ENCODE measurements at places on chromosomes 4 and X.

- DNase-seq, result no peak
Observed at GRCh38 chrX:153922932-153923857, 2.9 kb downstream of the ARHGAP4 start.

GRCh38 chr4:82559735-82560120 is 2.1 kb downstream of the TMEM150C start:
- DNase-seq, result no peak

DNA sequence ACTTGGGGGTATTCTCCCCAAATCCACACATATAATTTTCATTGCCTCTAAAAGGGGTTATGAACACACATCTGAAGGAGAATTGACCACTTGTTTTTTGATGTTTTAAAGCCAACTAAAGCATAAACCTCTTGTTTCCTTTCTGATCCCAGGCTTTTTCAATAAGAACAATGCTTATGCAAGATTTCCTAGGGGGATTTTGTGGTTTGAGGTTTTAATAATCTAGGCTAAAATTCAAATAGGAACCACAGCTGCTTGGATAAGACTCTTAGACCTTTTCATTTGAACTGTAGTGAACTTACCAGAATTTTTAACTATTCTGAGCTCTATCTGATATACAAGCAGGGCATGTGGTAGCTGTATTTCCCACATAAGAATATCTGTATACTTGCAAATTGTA is 651.1 kb downstream of the ANKRD50 start:
- no peak for DNase-seq

DNA sequence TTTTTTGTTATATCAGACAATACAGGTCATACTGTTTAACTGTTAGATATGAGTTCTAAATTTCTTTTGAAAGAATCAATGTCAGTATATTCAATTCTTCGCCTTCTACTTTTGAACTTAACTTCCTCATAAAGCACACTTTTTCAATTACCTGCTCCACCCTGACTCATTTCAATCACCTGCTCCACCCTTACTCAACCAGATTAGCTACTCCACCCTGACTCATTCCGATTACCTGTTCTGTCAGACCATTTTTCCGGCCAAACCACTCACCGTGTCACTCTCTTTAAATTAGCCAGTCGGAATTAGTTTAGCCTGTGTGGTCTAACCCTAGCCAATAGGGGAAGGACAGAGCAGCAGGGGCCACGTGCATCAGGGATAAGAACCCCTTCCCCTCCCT is 751.8 kb upstream of the POU3F4 start:
- no peak for DNase-seq

DNA sequence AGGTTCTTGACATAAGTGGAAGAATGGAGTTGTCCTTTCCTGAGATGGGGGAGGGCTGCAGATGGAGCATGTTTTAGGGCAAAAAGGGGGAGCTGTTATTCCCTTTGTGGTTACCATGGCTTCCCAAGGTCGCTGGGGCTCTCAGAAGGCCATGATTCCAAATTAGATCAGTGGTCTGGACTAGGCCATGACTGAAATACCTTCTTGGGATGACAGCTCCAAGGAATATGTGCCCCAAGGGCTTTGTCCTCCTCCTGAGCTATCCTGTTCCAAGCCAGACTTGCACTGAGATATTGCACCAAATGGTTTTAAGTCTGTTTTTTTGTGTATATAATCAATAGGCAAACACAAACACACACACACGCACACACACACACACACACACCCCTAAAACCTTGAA is 3.0 kb upstream of the RBPJ start:
- DNase-seq, result no peak

- DNase-seq, result no peak
Observed at GRCh38 chr4:153079857-153080391, 124.3 kb upstream of the TRIM2 start.

GRCh38 chr4:38315286-38315685 is 348.7 kb upstream of the KLF3 start:
- no peak for DNase-seq

GRCh38 chrX:72045552-72046277 is 86.0 kb downstream of the RTL5 start:
- no peak for DNase-seq

- no peak for DNase-seq
Observed at GRCh38 chrX:119105826-119106225, 21.8 kb downstream of the KIAA1210 start.

- DNase-seq, result no peak
Observed at GRCh38 chr4:186634591-186635128, 79.3 kb upstream of the MTNR1A start.

DNA sequence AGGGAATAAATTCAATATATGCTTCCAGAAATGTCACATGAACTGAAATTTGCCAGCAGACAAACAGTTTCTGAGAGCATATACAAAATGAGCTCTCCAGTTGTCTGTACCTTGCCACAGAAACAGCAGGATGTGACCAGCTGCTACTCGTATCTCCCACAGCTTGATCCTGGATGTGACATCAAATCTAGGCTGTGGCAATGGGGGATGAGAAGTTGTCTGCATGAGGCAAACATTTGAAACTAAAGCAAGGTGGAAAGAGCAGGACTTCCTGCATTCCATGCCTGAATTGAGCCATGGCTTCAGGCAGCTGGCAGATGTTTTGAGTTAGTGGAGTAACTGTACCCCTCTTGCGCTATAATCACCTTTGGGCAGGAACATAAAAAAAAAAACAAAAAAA is 1724.0 kb downstream of the RPA4 start:
- no peak for DNase-seq

- no peak for DNase-seq
Observed at GRCh38 chrX:13279279-13280018, 40.4 kb downstream of the ATXN3L start.

DNA sequence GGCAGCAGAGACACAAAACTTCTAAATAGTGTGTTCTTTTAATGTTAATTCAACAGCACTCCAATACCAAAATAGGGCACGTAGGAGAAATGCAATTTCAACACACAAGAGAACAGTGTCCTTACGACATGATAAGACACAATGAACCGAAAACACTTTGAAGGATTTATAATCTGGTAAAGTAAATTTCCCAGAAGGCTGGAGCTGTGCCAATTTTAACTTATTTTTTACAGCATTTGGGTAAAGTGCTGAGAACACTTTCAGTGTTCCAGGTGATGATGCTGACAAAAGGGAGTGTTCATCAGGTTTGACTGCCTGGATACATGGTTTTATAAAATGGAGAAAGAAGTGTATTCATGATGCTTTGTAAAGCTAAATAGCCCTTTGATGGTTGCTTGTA is 76.5 kb downstream of the MAPK10 start:
- no peak for DNase-seq

DNA sequence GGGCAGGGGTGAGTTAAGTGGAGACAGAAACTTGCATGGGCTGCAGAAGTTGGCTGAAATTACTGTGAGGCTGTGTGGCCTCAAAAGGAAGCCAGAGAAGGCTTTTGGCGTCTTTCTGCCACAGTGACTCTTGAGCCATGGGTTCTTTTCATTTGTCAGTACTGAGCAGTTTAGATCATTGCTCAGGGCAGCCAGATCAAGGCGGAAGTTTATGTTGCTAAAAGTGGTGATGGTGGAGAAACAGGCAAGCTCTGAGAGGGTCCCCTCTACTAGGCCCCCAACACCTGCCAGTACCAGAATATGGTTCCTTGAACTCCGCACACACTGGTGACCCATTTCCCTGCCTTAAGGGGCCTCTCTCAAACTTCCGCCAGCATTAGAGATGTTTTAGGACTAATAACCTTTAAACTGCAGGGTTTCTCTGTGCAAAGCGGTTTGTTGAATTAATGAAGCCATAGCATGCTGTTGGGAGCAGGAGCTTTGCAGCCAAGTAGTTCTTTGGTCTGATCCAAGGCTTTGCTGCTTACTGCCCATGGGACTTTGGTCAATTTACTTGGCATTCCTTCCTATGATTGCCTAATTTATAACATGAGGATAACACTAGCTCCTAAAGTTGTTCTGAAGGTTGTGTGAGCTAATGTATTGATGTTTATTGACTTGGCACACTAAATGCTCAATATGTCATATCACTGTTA is 34.5 kb downstream of the RNF175 start:
- DNase-seq, result no peak

DNA sequence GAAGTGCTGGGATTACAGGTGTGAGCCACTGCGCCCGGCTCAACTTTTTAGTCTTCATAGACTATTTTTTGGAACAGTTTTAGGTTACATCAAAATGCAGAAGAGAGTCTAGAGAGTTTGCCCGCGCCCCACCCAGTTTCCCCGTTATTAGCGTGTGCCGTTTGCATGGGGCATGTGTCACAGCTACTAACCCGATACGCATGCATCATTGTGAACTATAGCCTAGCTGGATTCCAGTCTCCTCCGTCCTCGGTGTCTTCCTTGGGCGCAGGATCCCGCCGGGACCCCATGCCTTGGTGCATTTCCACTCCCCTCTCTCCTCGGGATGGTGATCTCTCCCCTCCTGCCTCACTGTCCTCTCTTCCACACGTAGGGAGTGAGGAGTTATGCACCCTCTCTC is 85.5 kb upstream of the ADRA2C start:
- no peak for DNase-seq

DNA sequence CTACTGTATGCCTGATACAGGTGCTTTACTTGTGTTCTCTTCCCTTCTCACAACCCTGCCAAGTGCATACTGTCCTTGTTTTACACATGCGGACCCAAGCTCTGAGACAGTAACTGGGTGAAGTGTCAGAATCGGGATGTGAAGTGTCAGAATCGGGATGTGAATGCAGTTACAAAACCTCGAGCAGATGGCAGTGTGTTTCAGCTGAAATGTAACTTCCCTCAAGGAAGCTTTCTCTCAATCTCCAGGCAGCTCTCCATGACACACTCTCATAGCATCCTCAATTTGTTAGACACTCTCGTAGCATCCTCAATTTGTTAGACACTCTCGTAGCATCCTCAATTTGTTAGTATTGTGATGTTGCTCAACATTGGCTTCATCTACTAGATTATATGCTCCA is 1.1 kb upstream of the HPSE start:
- DNase-seq, result no peak

- no peak for DNase-seq
Observed at GRCh38 chrX:39576041-39576872, 521.5 kb downstream of the BCOR start.

GRCh38 chr4:27154706-27155105 is 294.1 kb downstream of the STIM2 start:
- DNase-seq, result no peak

GRCh38 chrX:8673201-8673600 is 58.7 kb downstream of the ANOS1 start:
- DNase-seq, result no peak
